Muscle of back (tissue), 13 donors: ENCODE measurements at places on chromosomes 5 and 9.

DNA sequence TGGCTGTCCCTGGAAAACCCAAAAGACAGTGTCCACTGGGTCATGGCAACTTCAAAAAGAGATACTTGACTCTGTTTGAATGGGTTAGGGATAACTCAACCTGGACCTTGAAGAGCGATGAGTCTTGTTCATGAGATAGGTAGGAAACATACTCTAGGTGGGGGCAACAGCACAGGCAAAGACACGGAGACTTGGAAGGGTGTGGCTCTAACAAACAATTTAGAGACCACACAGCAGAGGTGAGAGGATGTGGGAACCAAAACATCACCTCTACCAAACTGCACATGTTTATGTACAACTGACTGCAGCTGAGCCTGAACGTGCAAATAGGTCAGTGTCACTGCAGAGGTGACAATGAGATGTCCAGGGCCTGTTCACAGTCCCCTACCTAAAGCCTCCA is 247.7 kb upstream of the ADRA1B start:
- no peak for DNase-seq

DNA sequence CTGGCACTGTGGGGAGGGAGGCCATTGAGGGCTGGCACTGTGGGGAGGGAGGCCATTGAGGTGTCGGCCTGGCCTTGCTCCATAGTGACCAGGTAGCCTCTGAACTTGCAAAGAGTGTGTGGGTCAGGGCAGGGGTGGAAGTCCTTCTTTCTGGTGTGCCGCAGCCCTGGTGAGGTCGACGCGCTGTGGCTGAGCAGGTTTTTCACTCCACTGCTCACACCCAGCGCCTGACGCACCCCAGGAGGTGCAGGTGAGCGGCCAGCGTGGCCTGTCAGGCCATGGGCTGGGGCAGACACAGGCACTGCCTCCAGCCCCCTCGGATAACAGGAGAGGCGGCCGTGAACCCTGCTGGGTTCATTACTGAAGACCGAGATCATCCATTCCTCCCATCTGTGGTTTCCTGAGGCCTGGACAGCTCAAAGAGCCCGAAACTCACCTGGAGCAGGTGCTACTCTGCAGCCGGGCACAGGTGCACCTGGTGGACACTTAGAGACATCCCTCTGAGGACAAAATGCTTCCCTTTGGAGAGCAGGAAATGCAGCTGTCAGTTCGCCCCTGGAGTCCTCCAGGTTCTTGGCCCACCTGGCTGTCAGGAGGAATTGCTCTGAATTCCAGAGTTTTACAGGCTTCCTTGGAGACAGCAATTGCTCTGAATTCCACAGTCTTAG is 32.4 kb downstream of the LHX3 start:
- no peak for DNase-seq

DNA sequence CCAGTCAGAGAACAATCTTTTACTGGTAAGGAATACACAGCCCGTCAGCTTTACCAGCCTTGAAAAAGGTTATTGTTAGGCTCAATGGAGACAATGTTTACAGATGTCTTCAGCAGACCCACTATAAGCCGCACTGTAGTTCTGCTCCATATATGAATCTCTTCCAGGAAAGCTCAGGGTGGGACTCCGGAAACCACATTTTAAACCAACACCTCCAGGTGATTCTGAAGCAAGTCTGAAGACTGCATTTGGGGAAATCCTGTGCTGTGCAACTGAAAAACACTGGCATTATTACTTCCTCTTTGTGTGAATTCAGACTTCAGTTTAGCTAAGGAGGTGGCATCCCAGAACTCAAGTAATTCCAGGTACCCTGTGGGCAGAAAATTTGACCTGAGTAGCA is 3.5 kb downstream of the GZMK start:
- no peak for DNase-seq

GRCh38 chr5:15525703-15526275 is 25.8 kb downstream of the FBXL7 start:
- DNase-seq: no peak

- no peak for DNase-seq
These were observed 145.3 kb upstream of the FST start for GRCh38 chr5:53335115-53335514.

DNA sequence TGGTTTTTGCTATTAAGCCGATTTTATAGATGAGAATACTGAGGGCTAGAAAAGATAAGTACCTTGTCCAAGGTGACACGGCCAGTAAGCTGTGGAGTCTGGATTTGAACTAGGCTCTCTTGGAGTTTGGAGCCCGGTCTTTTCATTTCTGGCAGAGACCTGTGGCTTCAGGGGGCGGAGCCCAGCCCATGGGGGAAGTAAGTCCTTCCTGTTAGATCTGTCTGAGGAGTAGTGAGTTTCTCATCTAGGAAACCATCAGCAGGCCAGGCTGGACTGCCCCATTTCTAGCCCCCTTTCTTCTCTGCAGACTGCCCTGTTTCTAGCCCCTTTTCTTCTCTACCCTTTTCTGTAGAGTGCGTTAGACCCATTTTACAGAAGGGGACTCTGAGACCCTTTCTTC is 521 bp upstream of the PTGS1 start:
- DNase-seq: no peak

GRCh38 chr9:24436761-24437160 is 108.9 kb downstream of the IZUMO3 start:
- no peak for DNase-seq

DNA sequence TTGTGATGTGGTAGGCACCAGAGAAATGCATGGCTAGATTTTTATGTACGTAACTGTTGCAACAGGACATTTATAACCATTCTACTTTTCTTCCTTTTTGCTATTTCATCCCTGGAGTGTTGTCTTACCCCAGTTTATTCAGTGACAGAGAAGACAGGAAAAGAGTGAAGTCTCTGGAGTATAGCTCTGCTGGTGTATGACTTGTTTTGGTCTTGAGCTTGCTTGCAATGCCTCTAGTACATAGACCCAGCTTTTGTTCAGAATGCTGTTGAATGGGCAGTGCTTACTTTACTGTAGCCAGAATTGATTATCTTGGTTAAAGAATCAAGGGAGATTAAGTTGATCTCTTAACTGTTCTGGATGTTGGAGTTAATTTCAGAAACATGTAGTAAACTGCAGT is 94.3 kb downstream of the PBX3 start:
- DNase-seq: no peak

DNA sequence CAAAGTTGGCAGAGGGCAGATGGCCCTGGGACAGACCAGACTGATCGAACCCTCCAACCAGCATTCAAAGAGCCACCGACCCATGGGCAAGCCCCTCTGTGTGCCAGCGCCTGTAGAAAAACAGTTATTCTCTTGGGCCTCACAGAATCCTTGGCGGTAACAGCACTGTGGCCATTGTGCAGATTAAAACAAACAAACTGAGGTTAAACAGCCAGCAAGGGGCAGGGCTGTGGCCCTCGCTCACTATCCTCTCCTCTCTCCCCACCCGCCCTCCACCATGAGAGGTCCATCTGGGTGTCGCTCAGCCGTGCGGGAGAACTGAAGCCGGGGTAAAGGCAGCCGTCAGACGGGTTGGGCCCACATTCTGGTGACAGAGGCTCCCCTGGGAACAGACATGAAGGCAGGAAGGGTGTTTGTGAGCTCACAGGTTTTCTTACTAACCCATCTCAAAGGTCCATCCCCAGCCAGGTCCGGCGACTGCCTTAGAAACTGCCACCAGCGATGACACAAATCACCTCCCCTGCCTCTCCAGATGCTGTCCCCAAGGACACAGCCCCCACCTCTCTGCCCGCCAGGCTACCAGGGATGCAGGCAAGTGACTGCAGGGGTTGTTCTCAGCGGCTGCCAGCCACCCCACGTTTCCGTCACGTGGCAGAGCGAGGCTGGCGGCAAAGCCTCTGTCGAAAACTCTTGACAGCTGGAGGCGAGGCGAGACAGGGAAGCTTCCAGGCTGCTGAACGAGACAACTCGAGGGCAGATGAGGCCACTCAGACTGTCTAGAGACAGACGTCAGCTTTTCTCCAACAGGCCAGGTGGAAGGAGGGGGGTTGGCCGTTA is 75.8 kb upstream of the SARDH start:
- DNase-seq: peak; percentile 58
